T47D (cell line): ENCODE measurements at places on chromosomes 11 and 22.

GRCh38 chr22:32880061-32880460 is 78.6 kb downstream of the TIMP3 start:
- no peak for DNase-seq

- DNase-seq = no peak
Observed at GRCh38 chr11:114315749-114316368, 19.7 kb downstream of the NNMT start.

DNA sequence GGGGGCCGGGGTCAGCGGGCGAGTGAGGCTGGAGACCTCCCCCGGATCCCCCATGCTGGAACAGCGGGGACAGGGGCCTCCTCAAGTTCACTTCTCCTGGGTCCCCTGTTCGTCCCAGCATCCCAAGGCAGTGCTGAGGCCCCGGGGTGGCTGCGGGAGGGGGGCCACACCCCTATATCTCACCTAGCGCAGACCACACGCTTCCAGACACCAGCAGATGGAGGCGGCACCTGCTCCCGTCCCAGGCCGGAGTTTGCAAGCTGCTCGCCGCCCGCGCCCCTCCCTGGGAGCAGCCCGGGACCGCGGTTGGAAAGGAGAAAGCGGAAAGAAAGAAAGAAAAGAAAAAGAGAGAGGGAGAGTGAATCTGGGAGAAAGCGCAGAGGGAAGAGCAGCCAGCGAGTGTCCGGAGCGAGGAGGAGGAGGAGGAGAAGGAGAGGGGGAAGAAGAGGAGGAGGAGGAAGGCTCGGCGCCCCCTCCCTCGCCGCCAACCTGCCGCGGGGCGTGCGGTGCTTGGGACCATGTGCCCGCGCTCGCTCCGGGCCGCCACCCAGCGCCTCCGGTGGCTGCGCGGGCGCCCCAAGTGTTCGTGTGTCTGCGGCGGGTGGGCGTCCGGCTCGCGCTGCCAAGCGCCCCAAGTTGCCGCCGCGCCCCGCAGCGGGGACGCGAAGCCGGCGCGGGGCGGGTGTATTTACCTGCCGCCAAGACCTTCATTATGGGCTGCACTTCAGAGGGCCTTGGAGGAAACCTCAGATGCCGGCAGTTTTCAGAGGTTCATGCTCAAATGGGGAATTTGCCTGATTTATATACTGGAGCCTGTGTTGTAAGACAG is at the start of gene LIF:
TSS of gene LIF (minus strand) at position 775 of the 829 bp plus-strand sequence. CDS start at position 711, 64 bp downstream.
- DNase-seq = no peak

- DNase-seq = no peak
Observed at GRCh38 chr22:48227341-48228018, 1465.0 kb downstream of the TBC1D22A start.

GRCh38 chr11:102528618-102529017 is 1.9 kb downstream of the MMP7 start:
- no peak for DNase-seq

- DNase-seq = peak; percentile 42
Observed at GRCh38 chr22:30823015-30823370, 128.3 kb downstream of the OSBP2 start.

GRCh38 chr11:62142921-62143320 is 19.1 kb downstream of the INCENP start:
- DNase-seq = no peak

- DNase-seq = no peak
Observed at GRCh38 chr11:68621826-68622225, 62.5 kb upstream of the GAL start.

DNA sequence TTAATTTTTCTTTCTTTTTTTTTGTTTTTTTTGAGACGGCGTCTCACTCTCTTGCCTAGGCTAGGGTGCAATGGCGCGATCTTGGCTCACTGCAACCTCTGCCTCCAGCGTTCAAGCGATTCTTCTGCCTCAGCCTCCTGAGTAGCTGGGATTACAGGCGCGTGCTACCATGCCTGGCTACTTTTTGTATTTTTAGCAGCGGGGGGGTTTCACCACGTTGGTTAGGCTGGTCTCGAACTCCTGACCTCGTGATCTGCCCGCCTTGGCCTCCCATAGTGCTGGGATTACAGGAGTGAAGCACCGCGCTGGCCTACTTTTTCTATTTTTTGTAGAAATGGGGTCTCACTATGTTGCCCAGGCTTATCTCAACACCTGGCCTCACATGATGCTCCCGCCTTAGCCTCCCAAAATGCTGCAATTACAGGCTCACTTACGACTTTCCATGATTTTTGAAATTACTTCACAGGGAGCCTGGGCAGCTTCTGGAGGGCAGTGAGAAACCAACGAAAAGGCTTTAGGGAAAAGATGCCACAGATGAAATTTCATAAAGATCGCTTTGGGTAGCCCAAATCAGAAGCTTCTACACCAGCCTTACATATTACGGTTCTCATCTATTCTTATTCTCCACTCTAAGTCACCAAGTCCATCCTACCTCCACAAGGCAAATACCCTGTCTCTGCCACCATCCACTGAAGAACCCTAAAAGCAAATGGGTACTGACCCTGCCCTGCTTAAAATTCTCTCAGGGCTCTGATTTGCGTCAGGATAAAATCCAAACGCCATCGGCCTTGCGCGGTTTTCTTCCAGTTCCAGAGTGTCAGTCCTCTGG is 866 bp upstream of the RRM1 start:
- DNase-seq = no peak

- no peak for DNase-seq
Observed at GRCh38 chr11:44116234-44116830, 20.9 kb downstream of the EXT2 start.

DNA sequence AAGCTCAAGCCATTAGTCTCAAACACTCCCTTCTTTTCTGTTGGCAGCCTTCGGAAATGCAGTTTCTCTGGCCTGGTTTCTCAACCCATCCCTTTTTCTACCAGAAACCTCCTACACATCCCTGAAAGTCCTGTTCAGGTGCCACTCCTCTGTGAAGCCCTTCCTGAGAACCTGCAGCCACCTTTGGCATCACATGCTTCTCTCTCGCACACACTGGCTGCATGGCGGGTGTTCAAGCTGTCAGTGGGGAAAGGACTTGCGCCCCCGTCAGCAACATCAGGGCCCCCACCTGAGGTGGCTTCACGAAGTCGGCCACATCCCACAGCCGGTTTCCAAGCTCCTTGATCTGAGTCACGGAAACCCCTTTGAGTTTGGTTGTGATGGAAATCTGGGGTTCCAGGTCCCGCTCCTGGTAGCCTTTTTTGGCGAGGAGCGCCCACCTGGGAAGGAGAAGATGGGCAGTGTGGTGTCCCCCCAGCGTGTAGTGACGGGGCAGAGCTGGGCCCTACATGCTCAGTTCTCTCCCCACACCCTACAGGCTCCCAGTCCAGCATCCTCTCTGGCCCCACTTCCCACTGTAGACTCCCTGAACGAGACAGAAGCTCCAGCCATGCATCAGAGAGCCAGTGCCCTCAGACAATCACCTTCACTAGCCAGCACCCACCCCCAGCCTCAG is 1.7 kb upstream of the LRRC74B start:
- no peak for DNase-seq

DNA sequence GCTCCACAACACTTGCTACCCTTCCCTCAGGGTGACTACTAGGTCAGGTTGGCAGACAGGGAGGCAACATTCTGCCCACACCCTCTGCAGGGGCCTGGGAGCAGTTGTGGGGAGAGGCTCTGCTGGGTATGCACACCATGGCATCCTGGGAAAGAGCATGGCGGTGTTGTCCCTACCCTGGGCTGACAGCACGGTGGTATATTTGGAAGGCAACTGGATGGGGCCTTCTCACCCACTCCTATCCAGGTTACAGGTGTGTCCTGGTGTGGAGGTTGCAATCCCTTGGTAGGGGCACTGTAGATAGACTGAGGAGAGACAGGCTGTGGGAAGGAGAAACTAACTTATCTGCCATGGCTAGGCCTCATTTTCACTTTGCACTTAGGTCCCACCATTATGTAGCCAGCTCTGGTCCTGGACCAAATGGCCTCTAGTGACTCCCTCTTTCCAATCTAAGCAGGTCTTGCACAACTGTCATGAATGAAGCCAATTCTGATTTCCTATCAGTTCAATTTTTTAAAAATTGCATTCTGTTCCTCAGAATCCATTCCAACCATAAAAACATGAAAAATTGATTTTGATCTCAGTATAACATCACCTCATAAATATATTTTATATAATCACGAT is 54.0 kb upstream of the CD44 start:
- no peak for DNase-seq

GRCh38 chr22:17164392-17165024 is 5.4 kb upstream of the HDHD5 start:
- DNase-seq = no peak

- peak; percentile 79 for DNase-seq
Observed at GRCh38 chr11:102513869-102514268, 16.7 kb downstream of the MMP7 start.

DNA sequence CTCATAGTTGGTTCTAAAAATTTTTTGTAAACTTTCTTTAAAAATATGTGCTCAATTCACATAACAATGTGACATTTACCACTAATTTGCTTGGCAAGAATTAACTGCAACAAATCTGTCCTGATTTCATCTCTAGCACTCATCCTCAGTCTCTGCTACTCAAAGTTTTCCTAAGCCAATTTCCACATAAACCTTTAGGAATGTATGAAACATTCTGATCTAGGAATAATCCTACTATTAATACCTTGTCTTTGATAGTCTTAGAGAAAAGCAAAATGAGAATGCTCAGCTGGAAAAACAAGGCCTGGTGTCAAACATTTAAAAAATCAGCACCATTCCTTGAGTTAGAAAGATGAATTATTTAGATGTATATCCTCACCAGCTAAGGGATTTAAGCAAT is 114.3 kb downstream of the CD44 start:
- DNase-seq = no peak

DNA sequence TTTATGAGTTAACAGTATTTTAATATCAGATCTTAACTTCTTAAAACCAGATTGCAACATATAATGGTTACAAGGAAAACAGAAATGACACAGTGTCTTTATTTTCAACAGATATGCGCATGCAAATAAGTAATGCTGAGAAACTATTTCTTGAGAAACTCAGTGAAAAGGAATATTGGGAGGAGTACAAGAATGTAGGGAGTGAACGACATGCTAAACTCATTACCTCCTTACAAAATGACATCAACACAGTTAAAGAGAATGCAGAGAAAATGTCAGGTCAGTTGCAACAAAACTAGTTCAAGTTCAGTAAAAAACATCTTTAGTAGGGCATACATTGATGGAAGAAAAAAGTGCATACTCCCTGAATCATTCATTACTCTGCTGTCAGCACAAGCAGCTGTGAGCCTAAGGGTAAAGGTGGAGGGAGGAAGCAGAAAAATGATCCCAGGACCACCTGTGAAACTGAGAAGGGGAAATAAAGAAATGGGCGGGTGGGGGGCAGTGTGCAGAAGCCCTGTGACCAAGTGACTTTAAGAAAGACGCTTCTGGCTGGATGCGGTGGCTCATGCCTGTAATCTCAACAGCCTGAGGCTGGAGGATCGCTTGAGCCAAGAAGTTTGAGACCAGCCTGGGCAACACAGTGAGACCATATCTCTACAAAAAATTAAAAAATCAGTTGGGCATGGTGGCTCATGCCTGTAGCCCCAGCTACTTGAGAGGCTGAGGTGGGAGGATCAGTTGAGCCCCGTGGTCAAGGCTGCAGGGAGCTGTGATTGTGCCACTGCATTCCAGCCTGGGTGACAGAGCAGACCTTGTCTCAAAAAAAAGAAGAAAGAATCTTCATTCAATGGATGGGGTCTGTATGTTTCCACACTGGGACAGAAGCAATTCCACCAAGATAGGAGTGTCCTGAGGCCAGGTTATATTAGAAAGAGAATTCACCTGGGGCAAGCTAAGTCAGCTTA is 31.2 kb downstream of the CCDC83 start:
- DNase-seq = no peak

GRCh38 chr11:72787216-72788104 is 6.4 kb downstream of the STARD10 start:
- peak; percentile 85 for DNase-seq

DNA sequence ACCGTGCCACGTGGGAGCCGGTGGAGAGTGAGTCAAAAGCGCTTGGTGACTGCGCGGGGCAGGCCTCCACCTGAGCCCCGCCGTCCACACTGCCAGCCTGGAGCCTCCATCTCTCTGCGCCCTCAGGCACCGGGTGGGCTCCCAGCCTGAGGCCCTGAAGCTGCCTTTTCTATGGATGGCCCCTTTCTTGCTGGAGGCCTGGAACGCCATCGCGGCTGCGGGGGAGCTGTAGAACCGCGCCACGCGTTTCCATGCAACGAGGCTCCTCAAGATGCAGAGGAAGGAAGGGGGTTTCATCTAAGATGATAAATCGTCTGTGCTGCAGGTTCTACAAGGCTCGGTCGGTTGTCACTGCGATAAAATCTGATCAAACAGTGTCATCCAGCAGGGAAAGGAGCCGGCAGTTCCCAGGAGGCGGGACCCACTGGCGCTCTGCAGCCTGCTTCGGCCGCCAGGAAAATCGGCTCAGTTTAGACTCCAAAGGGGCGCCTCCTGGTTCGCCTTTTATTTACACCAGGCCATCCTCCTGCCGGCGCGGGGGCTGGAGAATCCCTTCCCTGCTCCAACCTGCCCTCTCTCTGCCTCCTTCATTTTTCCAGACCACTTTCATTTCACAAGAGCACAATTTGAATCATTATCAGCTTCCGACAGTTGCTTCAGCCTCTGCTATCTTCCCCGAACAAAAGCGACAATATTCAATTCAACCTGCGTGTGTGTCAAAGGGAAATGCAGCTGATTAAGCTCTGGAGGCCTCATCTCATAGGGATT is 624.4 kb downstream of the BRD1 start:
- DNase-seq = no peak

GRCh38 chr11:66124564-66124963 is 54.5 kb downstream of the PACS1 start:
- no peak for DNase-seq

- DNase-seq = no peak
Observed at GRCh38 chr22:19576460-19577421, 52.5 kb upstream of the CLDN5 start.

DNA sequence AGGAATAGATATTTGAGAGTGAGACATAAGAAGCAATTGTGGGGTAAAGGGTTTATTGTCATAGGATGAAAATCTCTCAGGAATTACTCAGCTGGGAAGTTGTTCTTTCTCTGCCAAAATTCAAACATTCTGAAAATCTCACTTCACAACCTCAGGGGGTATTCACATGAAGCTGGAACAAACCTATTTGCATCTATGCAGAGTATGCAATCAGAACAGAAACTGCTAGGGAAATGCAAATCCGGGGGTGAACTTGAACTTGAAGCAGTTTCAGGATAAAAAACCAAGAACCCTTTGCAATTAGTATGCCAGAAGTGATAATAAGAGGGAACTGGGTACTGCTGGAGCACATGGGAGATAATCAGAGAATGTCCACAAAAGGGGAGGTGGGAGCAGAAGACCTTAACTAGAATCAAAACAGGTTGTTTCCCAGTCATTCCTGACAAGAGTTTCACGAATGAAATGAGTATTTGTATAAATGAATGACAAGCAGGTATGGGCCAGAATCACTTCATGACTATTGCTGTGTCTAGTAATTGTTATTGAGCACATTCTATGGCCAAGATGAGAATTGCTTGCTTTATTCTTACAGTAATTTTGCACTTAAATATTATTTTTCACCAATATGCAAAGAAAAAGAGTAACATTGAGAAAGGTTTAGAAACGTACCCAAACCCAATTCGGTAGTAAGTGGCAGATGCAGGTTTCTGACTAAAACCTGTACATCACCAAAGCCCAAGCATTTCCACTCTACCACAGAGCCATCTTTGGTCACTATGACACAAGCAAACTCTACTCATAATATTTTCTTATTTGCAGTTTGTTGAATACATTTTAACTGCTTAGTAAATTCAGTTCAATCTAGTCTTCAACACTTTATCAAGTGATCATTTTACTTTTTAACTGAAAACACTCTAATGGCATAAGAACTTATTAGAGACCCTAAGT is 61.8 kb upstream of the UBASH3B start:
- DNase-seq = no peak
